ENCODE measurements at places on chromosomes 6 and 20.

DNA sequence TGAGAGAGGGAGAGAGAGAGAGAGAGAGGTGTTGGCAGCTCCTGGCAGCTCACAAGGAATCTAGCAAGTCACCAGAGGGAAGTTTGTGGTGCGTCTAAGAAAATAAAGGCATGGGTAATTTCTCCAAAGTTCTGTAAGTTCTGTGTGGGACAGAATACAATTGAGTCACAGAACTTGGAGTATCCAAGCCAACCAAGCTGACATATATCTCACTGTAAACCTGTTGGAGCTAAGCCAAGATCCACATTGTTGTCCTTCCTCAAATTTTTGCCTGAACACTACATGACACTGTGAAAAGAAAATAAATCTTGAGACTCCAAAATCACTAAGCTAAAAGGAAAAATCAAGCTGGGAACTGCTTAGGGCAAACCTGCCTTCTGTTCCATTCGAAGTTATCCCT lies 436.7 kb downstream of the MEI4 start:
- DNase-seq, result no peak

GRCh38 chr6:34580707-34581560 lies 24.8 kb upstream of the SPDEF start:
- DNase-seq, result peak; percentile 45

GRCh38 chr6:15697895-15698294 lies 35.1 kb upstream of the DTNBP1 start:
- DNase-seq, result no peak

- no peak for DNase-seq
These were observed 700 bp upstream of the MCUR1 start for GRCh38 chr6:13814938-13815575.

GRCh38 chr6:169490830-169491229 lies 211.0 kb downstream of the WDR27 start:
- DNase-seq, result no peak

DNA sequence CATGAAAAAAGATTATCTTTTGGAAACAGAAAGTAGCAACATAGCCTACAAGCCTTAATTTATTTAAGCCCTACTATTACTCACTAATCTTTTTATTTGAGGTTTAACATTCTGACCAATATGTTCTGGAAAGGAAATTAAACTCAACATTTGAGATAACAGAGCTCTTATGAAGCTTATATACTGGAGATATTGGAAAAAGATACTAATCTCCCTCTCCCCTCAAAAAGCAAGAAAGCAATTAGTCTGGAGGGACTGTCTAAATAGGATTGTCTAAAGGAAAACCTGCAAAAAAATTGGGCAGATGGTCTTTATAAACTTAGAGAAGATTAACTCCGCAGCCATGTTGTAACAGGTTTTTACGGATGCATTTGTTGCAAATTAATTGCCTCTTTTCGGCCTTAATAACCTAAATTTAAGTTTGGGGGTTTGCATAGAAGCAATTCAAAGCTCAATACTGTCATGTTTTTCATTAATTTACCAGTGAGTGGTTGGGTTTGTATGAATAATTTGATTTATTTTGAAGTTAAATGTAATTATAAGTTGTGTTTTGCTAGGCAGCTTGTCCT lies 79.1 kb downstream of the SHLD1 start:
- no peak for DNase-seq

- DNase-seq, result no peak
These were observed 64.6 kb downstream of the PTPRA start for GRCh38 chr20:2937902-2938301.

GRCh38 chr6:138188278-138188941 lies 26.7 kb downstream of the ARFGEF3 start:
- DNase-seq, result peak; percentile 20

GRCh38 chr20:25296094-25297093 lies 48.5 kb downstream of the PYGB start:
- DNase-seq, result peak; percentile 21

DNA sequence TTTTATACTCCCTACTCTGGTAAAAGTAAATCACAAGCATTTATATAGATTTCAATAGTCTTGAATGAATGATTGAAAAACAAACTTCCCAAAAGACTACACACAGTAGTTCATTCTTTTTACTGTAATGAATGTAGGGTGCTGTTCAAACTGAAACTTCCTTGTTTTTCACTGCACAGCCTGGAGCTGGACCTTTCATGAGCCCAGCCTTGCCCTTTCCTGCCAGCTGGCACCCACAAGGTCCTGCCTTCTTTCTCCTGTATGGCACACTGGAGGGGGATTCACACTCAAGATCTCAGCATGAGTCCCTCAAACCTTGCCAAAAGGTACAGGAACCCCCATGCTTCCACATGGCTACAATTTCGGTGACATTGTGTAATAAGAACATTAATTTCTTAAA lies 50.9 kb downstream of the COL12A1 start:
- no peak for DNase-seq

GRCh38 chr6:107806691-107807090 lies 17.4 kb downstream of the SCML4 start:
- peak; percentile 27 for DNase-seq

GRCh38 chr20:21180248-21180647 lies 54.4 kb downstream of the KIZ start:
- DNase-seq, result no peak

GRCh38 chr6:3340358-3340802 lies 81.6 kb downstream of the PSMG4 start:
- DNase-seq, result no peak

- DNase-seq, result no peak
These were observed 18.0 kb downstream of the SRSF3 start for GRCh38 chr6:36612101-36612625.

DNA sequence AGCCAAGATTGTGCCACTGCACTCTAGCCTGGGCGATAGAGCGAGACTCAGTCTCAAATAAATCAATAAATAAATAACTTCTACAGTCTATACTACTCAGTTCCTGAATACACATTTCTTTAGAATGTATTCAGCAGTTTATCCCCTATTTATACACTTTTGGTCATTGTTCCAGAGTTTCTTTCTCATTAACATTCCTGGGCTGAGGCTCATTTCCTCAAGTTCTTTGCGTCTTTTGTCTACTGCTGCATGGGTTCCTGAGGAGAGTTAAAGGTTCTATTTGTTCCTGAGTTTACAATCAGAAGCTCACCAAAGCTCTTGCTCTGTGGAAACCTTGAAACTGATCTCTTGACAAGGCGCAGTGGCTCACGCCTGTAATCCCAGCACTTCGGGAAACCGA lies 37.7 kb upstream of the SASH1 start:
- no peak for DNase-seq

GRCh38 chr20:25309395-25310267 lies 61.7 kb downstream of the PYGB start:
- peak; percentile 45 for DNase-seq

- no peak for DNase-seq
These were observed 141.4 kb downstream of the KHDC1L start for GRCh38 chr6:73083886-73084285.

- no peak for DNase-seq
These were observed 73.2 kb downstream of the VEGFA start for GRCh38 chr6:43843097-43843645.

DNA sequence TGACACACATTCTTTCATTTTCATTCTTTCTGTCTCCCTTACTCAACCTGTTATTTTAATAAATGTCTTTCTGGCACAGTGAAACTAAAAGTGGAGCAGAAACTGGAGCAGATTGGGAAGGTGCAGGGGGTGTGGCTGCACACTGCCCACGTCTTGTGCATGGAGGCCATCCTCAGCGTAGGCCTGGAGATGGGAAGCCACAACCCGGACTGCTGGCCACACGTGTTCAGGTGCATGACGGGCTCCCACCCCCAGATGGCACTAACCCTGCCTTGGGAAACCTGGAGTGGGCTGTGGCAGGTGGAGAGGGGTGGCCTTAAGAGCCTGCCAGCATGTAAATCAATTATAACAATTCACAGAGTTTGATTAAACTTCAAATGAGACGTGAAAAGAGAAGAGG lies 71.4 kb upstream of the PBOV1 start:
- DNase-seq, result peak; percentile 10

DNA sequence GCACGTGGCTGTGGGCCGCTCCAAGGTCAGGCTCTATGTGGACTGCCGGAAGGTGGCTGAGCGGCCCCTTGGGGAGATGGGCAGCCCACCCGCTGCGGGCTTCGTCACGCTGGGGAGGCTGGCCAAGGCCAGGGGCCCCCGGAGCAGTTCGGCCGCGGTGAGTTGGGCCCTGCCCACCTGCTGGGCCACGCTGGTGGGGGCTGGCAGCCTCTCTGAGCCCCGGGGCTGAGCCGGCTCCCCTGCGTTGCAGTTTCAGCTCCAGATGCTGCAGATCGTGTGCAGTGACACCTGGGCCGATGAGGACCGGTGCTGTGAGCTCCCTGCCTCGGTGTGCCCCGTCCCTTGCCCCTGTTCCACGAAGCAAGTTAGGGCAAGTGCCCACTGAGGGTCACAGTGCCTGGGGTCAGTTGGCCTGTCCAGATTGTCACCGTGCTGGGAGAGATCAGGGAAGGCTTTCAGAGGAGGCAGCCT lies 27.1 kb downstream of the COL20A1 start:
- DNase-seq, result no peak

DNA sequence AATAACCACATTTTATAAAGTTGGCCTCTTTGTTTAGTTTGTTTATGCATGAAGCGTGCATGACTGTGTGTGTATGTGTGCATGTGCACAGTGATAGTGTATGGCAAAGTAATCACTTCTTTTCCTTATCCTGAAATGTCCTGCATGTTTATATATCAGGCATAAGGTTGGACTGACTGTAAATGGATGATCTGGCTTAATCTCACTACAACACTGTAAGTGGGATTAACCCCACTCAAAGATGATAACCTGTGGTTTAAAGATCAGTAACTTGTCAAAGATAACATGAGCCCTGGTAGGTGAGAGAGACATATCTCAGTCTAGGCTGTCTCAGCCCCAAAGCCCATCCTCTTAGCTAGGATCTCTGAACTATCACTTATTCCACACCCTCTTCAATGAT lies 376.6 kb upstream of the TSHZ2 start:
- no peak for DNase-seq

DNA sequence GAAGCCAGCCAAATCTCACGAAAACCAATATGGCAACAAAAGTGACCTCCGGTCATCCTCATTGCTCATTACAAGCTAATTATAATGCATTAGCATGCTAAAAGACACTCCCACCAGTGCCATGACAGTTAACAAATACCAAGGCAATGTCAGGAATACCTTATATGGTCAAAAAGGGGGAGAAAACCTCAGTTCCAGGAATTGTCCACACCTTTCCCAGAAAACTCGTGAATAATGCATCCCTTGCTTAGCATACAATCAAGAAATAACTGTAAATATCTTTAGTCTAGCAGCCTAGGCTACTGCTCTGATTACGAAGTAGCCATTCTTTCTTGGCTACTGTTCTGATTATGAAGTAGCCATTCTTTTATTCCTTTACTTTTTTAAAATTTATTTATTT lies 112.5 kb upstream of the FKBP1C start:
- DNase-seq, result no peak

DNA sequence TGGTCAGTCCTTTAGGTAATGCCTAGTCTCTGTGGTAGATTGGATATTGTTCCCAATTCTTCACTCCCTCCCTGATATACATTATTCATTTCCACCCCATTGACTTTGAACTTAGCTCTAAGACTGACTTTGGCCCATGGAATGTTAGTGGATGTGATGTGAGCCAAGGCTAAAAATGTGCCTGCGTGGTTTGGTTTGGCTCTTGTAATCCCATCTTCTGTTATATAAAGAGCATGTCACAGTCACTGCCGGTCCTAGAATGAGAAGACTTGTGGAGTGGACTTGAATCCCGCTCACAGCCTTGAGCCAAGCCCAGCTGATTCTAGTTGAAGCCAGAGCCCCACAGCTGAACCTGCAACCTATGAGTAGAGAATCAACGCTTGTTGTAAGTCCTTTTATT lies 23.6 kb upstream of the DNAAF9 start:
- no peak for DNase-seq

DNA sequence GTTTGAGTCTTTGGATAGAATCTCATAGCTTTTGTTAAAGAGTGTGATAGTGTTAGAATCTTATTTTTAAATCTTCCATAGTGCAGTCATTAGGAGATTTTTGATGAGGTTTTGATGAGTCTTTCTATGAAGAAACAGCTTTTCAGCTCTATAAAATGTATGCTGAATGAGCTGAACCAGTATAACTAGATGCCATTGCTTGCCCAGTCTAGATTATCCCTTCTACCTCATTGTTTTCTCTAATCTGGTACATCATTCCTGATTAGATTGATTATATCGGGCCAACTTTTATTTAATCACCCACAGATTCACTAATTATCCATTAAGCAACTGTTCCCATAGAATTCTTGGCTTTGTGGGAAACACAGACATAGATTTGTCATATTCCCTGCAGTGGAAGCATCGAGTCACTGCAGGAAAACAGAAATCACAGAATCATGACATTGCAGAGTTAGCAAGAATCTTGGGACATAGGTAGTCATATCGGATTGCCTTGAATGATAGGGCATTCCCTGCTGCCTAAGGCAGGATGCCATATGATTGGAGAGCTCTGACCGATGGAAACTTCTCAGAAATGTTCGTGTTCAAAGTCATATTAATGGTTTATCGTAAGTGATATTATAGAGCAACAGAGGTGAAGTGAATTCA lies 882.7 kb upstream of the FLRT3 start:
- DNase-seq, result no peak

- no peak for DNase-seq
These were observed 146.1 kb downstream of the EDN1 start for GRCh38 chr6:12436224-12436623.

DNA sequence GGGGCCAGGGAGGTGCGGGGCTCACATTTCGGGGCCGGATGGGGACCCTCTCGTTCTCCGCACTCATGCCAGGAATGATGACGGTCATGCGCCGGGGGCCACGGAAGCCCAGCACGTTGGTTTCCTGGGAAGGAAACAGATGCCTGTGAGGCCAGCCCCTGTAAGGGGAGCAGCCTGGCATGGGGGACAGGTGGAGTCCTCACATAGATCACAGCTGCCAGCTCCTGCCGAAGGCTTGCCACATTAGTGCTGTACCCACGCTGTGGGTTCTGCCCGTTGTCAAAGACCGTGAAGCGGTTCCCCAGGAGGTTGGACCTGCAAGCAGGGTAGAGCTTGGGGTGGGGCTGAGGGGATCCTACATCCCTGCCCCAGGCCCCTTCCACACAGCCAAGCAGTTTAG lies 6.7 kb upstream of the TEAD3 start:
- DNase-seq, result no peak

GRCh38 chr6:105204768-105205167 lies 25.0 kb upstream of the POPDC3 start:
- DNase-seq, result no peak

Data from COR-L47 (cell line).